ENCODE measurements at places on chromosomes 6 and 20.

DNA sequence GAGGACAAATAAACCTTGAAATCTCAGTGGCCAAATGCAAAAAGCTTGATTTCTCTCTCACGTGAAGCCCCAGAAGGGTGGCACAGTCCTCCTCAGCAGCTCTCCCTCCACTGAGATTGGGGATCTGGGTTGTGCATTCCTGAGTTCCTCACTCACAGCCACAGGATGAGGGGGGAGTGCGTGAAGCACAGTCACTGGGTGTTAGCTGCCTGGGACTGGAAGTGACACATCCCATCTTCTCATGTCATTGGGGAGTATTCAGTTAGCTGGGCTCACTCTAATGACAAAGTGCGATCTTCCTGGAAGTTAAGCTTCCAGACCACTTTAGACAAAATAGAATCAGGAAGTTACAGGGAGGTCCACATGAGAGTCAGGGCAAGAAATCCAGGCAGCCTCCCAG, 192.2 kb upstream of the LRFN2 start:
- DNase-seq: no peak

DNA sequence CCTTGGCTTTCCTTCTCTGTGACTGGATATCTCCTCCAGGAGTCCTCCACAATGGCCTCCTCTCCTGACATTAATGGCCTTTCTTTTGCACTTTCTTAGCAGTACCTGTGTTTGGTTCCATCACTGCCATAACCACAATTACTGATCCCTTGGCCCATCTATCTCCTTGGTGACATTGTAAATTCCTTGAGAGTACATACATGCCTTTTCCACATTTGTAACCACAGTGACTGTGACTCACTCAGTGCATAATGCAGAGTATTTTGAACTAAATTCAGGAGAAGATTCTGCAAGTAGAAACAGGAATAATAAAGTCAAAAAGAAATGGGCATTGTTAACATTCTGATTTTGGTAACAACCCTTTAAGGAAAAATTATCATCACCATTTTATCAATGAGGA, 197.2 kb upstream of the SOX4 start:
- DNase-seq: no peak

- DNase-seq: no peak
Measured at GRCh38 chr20:31573555-31574321, 31.4 kb upstream of the ID1 start.

DNA sequence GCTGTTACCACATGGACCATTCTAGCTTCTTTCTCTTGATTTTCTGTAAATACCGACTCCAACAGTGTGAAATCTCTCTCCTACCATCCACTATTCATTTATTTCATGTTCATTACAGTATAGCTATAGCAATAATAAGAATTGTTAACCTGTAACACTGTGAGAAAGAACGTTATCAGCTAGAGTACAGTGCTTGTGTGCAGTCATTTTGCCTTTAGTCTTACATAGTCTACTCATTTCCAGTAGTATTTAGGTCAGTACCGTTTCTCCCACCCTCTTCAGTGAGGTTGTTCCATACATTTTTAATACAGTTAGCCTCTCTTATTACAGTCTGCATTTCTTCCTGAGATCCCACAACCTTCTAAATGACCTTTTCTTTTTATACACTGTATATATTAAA, 257.1 kb downstream of the LY86 start:
- DNase-seq: no peak

DNA sequence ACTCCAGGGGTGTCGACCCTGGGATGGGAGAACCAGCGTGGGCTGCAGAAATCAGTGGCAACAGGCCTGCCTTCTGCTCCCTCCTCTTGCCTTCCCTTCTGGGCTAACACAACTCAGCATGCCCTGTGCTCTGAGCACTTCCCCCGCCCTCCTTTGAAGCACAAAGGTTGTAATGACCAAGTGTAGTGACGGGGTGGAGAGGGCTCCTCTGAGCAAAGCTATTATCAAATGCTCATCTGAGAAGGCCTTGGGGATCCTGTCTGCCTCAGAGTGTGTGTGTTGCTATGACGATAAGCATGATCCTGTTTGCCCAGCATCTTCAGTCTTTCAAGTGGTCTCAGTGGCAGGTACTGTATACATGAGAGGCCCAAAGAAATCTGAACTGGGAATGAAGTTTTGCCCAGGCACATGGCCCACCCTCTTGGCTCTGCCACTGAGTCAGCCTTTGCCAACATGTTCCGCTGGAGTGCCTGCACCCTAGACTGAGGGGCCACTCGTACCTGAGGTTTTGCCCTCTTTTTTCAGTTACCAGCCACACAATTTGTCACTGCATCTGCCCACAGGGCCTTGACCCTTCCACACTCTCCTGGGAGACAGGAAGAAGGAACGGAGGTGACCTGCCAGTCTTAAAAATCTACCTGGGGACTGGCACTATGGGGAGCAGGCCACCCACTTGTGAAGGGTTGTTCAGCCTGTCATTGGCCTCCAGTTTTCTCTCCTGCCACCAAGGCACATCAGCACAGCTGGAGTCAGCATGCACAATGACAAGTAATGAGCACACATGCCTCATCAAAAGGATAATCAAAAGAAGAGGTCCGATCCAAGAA, 74.5 kb downstream of the GFOD1 start:
- no peak for DNase-seq

- no peak for DNase-seq
Measured at GRCh38 chr20:5689463-5689862, 60.7 kb upstream of the SHLD1 start.

- no peak for DNase-seq
Measured at GRCh38 chr6:148516217-148516616, 173.6 kb downstream of the SASH1 start.

- no peak for DNase-seq
Measured at GRCh38 chr6:29737707-29738630, 14.7 kb downstream of the HLA-F start.

DNA sequence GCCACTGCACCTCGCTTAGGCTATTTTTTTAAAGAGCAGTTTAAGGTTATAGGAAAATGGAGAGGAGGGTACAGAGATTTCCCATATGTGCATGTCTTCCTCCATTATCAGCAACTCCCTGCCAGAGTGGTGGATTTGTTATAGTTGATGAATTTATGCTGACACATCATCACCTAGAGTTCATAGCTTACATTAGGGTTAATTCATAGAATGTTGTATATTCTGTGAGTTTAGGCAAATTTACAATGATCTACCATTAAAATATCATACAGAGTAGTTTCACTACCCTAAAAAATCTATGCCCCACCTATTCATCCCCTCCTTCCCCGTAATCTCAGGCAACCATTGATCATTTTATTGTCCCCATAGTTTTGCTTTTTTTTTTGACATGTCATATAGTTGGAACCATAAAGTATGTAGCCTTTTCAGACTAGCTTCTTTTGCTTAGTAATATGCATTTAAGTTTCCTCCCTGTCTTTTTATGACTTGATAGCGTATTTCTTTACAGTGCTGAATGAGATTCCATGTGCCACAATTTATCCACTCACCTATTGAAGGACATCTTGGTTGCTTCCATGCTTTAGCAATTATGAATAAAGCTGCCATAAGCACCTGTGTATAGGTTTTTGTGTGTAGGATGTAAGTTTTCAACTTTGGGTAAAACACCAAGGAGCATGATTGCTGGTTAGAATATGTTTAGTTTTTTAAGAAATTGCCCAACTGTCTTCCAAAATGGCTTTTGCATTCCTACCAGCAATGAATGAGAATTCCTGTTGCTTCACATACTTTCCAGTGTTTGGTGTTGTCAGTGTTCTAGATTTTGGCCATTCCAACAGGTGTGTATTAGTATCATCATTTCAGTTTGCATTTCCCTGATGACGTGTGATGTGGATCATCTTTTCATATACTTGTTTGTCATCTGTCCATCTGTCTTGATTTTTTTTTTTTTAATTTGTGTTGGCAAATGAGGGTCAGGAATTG, 60.2 kb downstream of the NCOA3 start:
- no peak for DNase-seq

DNA sequence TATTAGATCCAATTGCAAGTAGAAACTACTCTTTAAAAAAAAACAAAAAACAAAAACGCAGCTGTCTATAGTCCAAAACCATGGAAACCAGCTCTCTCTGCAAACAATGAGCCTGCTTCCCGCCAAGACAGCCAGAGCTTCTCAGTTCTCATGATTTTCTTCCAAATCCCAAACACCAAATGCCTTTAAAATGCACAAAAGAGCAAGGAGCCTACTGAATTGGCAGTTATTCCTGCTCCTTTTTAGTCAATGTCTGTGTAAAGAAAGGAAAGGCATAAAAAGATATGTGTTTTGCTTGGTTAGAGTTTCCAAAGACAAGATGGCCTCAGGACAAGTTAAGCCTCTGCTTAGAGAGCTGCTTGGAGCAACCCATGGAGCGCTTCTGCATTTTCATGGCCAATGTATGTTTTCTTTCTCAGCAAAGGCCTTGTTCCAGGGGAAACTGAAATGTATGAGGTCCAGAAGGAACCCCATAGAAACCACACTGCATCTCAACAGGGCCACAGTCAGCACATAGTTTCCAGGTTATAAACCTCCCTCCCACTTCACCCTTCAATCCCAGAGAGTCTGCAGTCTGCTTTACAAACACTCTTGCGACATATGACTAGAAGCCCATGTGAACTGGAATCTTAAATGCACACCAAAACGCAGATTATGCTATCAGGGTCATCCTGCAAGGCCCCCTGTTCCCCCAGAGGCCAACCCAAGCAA, 209.3 kb upstream of the TAB2 start:
- no peak for DNase-seq

GRCh38 chr6:75460681-75461080, 32.9 kb downstream of the FILIP1 start:
- DNase-seq: no peak

GRCh38 chr6:53565886-53566285, 21.0 kb upstream of the GCLC start:
- no peak for DNase-seq

- no peak for DNase-seq
Measured at GRCh38 chr6:34247481-34248197, 1.2 kb downstream of the SMIM29 start.

GRCh38 chr6:111685526-111685925, 79.8 kb upstream of the TRAF3IP2 start:
- DNase-seq: no peak

GRCh38 chr6:48658915-48659314, 547.9 kb upstream of the PTCHD4 start:
- no peak for DNase-seq

DNA sequence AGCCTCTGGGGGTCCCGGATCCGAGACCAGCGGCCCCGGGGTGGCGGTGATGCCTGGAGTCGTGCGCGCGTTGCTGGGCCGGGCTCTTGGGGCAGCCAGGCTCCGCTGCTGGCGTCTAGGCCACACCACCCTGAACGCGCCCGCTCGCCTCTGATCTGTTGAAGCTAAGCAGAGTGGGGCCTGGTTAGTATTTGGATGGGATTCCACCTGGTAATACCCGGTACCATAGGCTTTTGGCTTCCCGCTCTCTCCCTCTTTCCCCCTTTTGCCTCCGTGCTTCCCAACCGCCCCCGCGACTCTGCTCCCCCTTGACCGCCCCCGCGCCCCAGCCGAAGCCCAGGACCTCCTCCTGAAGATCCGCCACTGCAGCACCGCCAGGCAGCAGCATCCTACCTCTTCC, 1383.5 kb upstream of the DEFB115 start:
- no peak for DNase-seq

GRCh38 chr6:137904822-137905617, 38.0 kb downstream of the TNFAIP3 start:
- no peak for DNase-seq

GRCh38 chr20:45059022-45059728, 41.8 kb downstream of the KCNS1 start:
- DNase-seq: no peak
